Lower leg skin (tissue), 4 donors: ENCODE measurements at places on chromosomes 5 and 9. TPM values are rescaled to one million over a fixed set of nuclear protein-coding genes. Genes with fewer than 3 reads are reported as not detected.
A peak's percentile ranks its signal among the peaks of the same experiment; 100 is the strongest.

GRCh38 chr5:133758641-133759040 is 146.3 kb upstream of the FSTL4 start:
- DNase-seq: no peak

- no peak for DNase-seq
Observed at GRCh38 chr5:175603987-175604739, 53.7 kb upstream of the HRH2 start.

DNA sequence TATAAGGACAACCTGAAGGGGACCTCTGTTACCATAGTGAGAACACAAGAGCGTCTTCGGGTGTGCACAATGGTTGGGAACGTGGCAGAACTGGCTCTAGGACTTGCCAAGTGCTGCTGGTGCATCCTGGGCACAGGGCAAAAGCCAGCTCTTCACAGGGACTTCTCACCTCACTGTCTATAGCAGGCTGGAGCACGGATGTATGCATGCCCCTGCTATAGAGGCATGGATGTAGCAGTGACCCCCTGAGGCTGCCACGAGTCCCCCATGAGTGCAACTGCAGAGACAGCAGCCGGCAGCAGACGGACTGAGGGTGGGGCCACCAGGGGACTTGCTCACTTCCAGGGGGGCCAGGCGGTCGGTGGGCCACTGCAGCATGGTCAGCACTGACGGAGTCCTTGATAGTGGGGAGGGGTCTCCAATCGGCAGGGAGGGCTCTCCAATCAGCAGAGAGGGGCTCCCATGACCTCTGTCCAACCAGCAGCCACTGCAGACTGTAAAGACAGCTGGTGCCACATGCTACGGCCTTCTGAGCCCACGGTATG is 64.9 kb downstream of the SEMA4D start:
- DNase-seq: peak; percentile 83

DNA sequence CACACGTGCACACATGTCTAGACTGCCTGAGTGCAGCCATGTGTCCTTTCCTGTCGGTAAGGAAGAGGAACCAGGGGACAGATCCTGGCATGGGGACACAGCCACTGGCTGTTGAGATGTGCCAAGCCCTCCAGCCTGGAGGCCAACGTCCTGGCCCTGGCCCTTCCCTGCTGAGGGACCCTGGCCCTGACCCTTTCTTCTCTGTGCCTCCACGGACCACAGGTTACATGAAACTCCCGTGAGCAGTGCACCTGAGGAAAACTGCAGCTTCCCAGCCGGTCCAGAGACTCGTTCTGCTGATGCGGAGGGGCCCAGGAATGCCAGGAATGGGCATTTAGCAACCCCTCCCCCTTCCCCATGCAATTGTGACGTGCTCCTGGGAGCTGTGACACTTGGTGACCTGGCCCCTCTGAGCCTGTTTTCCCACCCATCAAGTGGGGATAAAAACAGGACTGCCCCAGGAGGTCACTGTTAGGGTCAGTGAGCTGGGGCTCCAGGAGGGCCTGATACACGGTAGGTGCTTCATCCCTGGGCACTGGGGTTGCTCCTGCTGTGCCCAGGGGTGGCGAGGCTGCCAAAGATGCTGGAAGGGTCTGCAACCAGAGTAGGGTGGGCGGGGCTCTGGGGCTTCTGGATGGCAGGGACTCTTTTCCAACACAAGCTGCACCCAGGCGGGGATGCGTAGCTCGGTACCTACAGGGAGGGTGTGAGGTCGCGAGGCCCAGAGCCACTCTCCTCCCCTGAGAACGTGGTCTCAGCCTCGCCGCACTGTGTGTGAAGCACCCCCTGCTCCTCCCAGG is 151.5 kb downstream of the C9orf50 start:
- DNase-seq: no peak

- DNase-seq: no peak
Observed at GRCh38 chr9:3385871-3386270, 139.9 kb downstream of the RFX3 start.

DNA sequence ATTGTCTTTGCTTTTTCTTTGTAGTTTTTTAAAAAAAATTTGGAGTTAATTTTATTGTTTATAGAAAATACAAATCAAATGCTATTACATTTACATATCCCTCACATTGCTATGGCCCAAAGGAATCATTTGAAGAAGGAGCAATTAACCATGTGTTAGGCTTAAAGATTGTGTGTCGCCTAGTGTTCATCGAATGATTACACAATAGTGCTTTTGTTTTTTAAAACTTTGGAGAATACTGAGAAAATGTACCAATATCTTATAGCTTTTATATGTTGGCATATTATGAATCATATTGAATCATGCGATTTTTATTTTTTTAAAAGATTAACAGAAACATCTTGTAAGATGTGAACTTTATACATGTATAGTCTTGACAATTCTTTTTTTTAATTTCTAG is 21.7 kb downstream of the SLC30A5 start:
- DNase-seq: no peak

DNA sequence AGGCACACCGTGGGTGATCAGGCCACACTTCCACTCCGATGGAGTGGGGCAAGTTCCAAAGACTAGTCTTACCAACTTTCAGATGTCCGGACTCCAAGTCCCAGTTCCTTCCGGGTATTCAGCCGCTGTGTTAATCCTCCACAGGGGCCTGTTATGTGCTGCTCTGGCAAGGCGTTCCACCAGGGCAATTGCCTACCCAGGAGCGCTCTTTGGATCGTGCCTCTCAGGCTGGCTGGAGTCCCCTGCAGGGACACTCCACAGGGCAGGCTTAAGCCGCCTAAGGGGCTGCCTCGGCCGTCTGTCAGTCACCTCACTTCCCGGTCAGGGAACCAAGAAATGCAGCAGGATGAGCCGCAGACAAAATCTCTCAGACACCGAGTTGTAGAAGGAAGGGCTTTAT is 118.7 kb upstream of the CCNG1 start:
- no peak for DNase-seq

- DNase-seq: no peak
Observed at GRCh38 chr9:89454498-89455355, 43.2 kb downstream of the SEMA4D start.

DNA sequence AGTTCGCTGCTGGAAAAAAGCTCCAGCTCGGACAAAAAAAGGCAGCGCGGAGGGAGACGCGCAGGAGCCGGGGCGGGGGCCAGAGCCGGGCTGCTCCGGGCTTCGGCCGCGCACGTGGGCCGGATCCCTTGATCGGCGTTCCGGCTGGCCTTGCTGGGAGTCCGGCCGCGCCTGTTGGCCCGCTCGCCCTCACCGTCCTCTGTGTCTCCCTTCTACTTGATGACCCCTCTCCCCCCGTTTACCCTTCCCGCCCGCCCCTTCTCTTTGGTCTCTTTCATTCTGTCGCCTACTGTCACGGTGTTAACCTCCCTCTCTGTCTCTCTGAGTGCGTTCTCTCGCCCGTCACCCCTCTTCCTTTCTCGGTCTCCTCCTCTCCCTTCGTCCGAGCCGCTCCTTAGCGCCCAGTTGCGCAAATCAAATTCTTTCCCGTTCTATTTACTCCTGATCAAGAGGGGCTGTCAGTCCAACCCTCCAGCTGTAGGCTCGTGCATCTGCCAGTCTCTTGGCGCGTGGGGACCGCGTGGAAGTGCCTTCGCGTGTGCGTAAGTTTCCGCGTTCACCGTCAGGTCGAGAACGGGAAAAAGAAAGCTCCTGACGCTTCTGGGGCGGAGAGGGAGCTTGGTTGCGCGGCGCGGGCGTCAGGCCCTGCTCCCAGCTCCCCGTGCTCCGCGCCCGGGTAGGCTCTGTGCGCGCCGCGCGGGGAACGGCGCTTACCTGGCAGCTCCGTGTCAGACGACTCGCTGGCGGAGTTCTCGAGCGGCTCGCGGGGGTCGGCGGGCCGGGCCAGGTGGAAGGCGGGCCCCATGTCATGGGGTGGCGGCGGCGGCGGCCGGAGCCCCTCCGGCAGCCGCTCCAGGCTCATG is 798 bp downstream of the PITX1 start:
- DNase-seq: no peak

DNA sequence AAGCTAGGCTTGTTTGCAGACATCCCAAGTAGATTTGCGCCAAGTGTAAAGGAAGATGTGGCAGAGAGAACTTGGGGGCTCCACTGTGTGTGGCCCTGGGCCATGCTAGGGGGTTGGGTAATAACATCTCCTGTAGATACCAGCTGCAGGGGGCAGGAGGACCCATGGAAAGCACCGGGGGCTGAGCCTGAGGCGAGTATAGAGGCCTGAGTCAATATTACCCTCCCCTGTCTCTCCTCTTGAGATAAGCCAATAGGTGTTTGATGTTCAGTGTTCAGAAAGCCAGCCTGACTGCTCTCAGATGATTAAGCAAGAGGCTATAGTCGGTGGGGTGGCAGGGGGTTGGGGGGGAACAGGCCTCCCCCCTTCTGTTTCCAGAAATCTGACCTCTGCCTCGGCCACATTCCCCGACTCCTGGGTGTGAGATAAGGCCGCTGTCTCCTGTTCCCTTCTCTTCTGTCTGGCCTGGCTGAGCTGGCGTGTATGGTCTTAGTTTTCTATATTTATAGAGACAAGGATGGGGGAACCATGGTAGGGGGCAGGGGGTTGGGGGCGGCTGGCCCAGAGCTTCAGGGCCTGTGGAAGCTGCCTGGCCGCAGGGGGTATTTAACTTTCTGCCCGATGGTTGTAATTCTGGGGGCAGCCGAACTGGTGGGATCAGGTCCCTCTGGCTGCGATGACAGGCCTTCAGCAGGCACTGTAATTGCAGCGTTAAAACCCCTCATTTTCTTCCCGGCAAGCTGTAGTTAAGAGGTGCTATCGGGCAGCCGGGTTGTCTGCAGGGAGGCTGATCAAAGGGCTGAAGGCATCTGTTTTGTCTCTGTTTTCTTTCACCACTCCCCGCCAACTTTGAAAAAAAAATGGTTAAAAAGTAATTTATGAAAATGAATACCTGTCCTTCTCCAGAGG is 292.0 kb downstream of the NSG2 start:
- peak; percentile 64 for DNase-seq

DNA sequence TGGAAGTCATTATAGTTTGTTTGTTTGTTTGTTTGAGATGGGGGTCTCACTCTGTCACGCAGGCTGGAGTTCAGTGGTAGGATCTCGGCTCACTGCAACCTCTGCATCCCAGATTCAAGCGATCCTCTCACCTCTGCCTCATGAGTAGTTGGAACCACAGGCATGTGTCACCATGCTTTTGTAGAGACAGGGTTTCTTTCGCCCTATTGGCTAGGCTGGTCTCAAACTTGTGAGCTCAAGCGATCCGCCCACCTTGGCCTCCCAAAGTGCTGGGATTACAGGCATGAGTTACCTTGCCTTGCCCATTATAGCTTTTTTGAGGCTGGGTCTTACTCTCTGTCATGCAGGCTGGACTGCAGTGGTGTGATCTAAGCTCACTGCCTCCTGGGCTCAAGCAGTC is 28.8 kb downstream of the NSD1 start:
- DNase-seq: no peak

- DNase-seq: peak; percentile 32
Observed at GRCh38 chr5:179301376-179301775, 43.9 kb downstream of the ADAMTS2 start.

DNA sequence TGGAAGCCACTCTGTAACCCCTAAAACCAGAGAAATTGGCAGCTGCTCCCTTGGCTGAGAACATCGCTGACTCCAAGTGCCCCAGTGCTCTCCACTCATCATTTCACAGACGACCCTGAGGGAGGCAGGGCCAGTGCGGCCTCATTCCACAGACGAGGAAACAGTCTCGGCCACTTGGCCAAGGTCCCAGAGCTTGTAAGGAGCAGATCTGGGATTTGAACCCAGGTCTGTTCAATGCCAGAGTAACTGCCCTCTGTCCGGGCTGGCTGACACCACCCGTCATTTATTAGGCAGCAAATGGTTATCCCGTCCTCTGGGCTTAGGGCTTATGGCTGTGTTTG is 19.9 kb upstream of the IER5L start:
- no peak for DNase-seq

GRCh38 chr5:37816883-37817282 is 23.0 kb downstream of the GDNF start:
- no peak for DNase-seq

GRCh38 chr9:73349476-73349875 is 197.8 kb downstream of the ANXA1 start:
- DNase-seq: no peak

DNA sequence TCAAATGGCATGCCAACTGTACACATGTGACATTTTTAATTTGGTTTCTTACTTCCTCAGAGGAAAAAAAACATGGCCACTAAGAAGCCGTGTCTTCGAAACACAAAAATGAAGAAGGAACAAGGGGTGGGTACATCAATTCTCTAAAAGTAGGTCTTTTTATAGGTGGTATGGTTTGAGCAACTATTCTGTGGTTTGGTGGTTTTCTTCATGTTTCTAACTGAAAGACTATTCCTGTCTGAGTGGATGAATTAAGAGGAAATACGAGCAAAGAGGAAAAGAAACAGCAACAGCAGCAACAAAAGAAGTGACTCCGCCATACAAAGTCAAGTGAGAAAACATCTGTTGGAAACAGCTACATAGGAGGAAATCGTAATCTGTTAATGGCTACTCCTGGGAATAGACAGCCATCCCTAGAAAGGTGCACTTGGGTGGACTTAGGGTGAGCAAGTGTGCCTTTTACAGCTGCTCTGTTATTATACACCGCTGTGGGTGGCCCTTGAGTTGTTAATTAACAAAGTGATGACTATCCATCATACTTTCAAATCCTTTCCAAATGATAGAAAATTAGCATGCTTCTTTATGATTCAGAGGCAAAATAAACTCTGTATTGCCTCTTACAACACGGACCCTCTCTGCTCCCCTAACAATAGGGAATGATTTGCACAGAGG is 575.8 kb downstream of the TLE1 start:
- DNase-seq: no peak

GRCh38 chr5:137071931-137072330 is 427.2 kb downstream of the SPOCK1 start:
- DNase-seq: no peak

DNA sequence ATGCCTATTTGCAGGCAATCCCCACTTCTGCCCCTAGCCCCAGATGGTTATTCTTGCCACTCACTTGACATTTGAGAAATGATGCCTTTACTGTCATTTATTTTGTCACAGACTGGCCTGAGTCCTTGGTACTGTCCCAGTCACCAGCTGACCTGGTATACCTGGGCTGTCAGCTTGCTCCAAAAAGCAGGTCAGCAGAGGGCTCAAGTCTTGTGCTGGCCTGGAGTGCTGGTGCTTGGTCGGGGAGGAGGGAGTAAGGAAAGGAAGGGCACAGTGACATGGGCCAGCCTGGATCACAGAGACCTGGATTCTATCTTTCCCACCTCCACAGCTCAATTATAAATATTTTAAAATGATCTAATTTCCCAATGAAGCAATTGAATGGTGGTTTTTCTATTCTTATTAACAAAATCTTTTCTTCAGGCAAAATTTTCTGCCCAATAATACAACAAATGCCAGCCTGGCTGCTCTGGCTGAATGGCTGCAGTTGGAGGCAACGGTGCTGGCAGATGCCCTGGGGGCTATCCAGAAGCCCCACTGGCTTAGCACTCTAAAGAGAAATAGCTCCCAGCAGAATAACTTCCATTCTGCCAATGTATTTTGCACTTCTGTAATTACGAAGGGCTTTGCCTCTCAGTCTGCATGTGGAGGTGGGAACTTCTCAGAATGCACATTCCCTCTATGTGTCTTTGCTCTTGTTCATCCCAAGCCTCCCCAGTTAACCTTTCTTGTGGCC is 160.6 kb downstream of the GADD45G start:
- no peak for DNase-seq

Gene CBY3
- total RNA-seq: not detected

Gene WDR55
- 21.0 TPM for total RNA-seq

Gene LCN1
- total RNA-seq: not detected

Gene FSTL4
- 5.7 TPM for total RNA-seq

Gene TMC1
- not detected for total RNA-seq

Gene LECT2
- not detected for total RNA-seq

Gene TLE1
- 45.2 TPM for total RNA-seq

Gene NXNL2
- total RNA-seq: 1.1 TPM

Gene SLC9A3
- 4.8 TPM for total RNA-seq
